Inflammatory macrophage (primary cell): ENCODE measurements at places on chromosomes 3 and 15.

DNA sequence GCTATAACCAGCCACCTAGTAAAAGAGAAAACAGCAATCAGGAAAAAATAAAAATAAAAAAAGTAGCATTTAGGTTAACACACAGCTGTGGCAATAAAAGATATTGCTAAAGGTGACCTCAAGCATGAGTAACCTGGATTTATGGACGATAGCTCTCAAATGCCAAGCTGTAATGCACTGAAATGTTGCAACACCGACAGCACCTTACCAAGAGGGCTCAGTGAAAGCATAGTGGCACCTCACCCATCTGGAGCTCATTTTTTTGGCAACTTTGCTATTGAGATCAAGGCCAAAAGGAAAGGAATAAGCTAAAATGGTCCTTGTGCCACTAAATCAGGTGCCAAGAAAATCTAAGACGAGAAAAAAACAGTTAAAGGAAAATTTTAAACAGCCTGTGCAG, 2.5 kb downstream of the HACD2 start:
- no peak for DNase-seq

DNA sequence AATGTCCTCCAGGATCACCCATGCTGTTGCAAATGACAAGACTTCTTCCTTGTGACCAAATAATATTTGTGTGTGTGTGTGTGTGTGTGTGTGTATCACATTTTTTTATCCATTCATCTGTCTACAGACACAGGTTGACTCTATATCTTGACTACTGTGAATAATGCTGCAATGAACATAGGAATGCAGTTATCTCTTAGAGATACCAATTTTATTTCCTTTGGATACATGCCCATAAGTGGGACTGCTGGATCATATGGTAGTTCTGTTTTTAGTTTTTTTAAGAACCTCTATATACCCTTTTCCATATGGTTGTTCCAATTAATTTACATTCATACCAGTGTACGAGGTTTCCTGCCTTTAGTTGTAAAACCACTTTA, 41.7 kb downstream of the GPR176 start:
- DNase-seq = no peak

DNA sequence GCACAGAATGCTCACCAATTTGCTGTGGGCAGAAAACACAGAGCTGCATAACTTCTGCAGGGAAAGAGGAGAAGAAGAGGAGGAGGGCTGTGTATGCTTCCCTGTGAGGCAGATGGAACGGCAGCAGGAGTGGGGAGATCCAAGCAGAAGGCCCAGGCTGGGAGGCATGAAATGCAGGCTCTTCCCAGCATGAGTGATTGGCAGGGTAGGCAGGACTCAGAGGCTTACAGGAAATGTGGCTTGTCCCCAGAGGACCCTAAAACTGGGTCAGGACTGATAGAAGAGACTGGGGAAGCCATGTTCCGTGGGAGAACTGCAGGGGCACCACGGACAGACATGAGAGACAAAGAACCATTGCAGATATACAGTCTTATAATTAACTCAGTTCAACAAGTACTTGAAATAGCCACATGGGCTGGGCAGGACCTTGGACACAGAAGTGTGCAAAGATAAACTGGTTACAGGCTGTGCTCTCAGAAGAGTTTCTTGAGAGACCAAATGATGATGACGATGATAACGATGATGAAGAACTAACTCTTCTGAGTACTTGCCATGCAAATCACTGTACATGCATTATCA, 286.9 kb downstream of the EPHB1 start:
- DNase-seq = no peak

GRCh38 chr3:149274220-149274619, 52.6 kb upstream of the CP start:
- DNase-seq = no peak

GRCh38 chr15:74137537-74137894, 7.1 kb downstream of the ISLR2 start:
- DNase-seq = no peak

- DNase-seq = no peak
Observed at GRCh38 chr3:129622933-129623332, 16.5 kb upstream of the PLXND1 start.

DNA sequence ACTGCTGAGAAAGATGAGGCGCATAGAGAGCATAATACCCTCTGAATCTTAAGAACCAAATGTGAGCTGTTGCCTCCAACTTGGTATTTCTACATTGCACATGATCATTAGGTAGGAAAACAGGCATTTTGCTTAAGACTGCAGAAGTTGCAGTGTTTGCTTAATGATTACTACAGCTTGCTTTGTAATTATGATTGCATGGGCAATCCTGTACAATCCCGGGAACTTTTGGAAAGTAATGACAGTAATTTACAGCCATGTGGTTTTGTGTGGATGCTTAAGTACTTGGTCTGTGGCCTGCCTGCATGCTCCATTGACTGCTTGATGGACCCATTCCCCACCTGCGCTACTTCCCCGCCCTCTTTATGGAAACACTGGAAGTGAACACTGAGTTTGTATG, 301.1 kb downstream of the DIPK2A start:
- no peak for DNase-seq

- no peak for DNase-seq
Observed at GRCh38 chr15:84951736-84952135, 29.9 kb upstream of the PDE8A start.

GRCh38 chr15:50318697-50319096, 36.3 kb downstream of the GABPB1 start:
- no peak for DNase-seq

DNA sequence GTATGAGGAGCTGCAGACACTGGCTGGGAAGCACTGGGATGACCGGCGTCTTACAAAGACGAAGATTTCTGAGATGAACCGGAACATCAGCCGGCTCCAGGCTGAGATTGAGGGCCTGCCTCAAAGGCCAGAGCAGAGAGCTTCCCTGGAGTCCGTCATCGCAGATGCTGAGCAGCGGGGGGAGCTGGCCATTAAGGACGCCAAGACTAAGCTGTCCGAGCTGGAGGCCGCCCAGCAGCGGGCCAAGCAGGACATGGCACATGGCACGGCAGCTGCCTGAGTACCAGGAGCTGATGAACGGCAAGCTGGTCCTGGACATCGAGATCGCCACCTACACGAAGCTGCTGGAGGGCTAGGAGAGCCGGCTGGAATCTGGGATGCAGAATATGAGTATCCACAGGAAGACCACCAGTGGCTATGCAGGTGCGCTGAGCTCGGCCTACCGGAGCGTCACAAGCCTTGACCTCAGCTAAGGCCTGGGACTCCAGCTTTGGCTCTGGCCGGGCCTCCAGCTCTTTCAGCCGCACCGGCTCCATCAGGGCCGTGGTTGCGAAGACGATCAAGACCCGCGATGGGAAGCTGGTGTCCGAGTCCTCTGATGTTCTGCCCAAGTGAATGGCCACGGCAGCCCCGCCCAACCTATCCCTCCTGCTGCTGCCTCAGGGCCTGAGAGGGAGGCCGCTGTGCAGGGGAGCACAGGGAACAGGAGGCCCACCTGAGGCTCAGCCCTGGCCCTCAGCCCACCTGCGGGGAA, 9.2 kb upstream of the SHC4 start:
- DNase-seq = no peak

- no peak for DNase-seq
Observed at GRCh38 chr3:71231680-71232079, 351.8 kb downstream of the FOXP1 start.

DNA sequence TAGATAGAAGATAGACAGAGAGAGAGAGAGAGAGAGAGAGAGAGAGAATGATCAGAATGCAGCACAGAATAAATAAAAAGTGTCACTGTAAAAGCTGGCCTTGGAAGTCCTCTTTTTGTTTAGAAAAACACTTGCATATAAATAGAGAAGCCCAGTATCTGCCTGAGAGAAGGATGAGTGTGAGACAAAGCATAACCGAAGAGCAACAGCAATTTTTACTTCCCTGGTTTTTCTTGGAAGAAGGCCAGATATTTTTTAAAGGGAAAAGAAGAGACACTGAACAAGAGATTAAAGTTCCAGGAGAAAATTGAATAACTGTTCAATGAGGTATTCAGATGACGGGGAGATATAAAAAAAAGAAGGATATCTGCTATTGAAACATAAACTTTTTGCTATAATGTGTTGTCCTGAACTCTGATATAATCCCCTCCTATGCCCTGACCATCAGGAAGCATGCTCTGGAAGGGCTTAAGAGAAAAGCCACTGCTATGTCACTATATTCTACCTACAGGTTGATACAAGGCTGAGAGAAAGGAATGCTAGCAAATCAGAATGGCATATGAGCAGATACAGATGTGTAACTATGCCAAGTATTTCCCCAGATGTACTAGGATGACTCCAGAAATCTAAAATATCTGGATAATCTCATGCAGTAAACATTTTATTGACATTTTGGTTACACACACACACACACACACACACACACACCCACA, 358.9 kb downstream of the RBMS3 start:
- DNase-seq = no peak

DNA sequence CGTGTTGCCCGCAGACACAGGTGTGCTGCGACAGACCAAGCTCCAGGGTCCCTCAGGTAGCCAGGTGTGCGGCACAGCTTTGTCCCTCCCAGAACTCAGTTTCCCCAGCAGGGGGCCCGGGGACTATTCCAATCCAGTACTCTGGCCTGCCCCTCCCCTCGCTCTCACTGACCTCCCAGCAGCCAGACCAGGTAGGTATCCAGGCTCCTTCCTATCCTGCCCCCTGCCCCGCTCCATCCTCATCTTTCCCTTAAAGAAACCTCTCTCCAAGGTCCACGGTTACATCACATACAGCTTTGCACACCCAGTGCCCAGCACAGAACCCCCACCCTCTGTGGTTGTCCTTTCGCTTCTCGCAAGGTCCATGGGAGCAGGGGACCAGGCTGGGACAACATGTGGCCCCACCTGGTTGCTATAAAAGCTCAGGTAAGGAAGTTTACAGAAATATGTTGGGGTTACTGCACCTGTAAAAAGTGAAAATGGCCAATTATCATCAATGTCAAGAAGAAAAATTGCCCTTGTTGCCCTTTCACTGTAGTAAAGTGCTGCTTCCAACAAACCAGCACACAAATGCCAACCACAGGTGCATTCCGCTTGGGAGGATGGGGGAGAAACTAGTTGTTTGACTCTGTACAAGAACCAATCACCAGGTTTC, 7.3 kb upstream of the CYP11A1 start:
- no peak for DNase-seq

- DNase-seq = no peak
Observed at GRCh38 chr3:111768571-111769100, 90.4 kb upstream of the PHLDB2 start.

GRCh38 chr3:142542054-142542453, 36.5 kb downstream of the ATR start:
- no peak for DNase-seq

DNA sequence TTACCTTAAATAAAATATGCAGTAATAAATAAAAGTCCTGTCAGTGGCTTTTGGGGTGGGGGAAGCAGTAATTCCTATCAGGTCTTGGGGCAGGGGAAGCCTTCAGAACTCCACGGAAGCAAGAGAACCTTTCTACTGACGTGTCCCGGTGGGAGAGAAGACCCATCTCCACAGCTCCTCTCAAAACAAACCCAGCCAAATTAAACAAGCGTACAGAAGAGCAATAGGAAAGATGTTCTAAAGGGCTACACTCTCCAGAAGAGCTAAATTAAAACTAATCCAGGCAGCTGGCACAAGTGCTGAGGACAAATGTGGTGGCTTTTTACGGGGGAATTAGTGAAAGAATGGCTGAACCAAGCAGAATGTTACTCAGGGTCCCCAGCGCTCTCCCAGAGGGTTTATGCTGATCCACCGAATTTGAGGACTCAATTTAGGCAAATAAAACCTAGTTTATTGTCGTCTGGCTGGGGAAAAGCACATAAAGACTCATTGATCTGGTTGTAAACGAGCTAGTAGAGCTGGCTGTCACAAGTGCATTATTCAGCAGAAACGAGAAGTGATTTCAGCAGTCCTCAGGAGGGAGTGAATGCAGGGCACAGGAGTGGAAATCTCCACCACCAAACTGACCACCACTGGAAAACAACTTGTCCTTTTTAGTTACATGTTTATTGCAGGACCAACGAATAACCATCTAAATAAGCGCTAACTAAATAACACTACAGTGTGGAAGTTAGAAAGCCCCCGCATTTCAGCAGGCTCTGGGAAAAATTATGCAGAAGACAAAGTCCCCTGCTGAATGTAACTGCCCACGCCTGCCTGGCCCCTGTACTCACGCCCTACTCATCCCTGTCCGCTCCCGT, 13.5 kb downstream of the BFSP2 start:
- DNase-seq = peak; percentile 29

DNA sequence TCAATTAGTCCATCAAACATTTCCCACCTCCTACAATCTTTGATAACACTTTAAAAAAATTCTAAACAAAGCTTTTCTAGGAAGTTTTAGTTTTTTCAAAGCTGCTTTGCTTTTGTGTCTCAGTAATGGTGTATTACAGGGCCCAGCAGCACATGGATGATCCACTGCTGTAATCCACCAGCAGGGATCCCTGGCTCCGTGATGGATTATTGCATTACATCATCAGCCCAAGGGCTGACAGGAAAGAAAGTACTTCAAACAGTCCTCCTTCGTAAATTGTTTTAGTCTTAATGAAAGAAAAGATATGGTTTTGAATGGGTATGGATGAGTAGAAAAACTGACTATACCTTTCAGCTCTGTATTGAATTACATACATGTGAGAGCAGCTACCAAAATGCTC, 688.9 kb upstream of the NAALADL2 start:
- DNase-seq = no peak

- DNase-seq = no peak
Observed at GRCh38 chr3:69090021-69090420, 5.3 kb downstream of the ARL6IP5 start.

DNA sequence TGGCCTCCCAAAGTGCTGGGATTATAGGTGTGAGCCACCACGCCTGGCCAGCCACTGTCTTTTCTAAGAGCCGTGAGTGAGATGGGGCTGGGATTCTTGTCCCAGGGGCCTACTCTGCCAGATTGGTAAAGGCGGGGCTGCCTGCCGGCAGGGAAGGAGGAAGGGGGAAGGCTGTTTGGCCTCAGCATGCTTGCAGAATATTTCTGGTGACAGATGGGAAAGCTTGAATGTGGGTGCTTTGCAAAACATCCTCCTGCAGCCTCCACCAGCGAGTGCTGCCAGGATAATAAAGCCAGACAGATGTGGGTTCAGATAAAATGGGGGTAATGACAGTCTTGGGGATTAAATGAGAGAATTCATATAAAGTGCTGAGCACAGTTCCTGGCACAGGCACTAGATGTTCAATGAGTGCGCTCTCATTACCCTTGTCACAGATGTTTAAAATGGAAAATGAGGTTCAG, 19.8 kb upstream of the ACOX2 start:
- DNase-seq = no peak

DNA sequence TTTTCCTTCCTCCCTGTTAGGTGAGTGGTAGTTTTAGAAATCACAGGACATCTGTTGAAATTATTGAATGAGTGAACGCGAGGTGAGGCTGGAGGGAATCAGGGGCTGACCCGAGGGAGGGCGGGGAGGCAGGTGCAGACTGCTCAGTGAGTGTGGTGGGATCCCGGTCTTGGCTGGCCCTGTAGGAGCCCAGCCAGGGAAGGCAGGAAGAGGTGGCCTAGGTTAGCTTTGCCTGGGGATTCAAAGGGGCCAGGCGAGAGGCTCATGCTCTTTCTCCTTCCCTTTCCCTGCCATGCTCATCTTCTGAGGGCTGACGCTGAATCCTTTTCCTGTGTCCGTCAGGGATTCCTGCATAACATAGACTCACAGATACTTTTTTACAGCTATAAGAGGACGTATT, 15.1 kb downstream of the CACNA1D start:
- no peak for DNase-seq

GRCh38 chr3:175346573-175347356, 487.6 kb downstream of the NAALADL2 start:
- no peak for DNase-seq
